ENCODE measurements at places on chromosomes 7 and 10.

DNA sequence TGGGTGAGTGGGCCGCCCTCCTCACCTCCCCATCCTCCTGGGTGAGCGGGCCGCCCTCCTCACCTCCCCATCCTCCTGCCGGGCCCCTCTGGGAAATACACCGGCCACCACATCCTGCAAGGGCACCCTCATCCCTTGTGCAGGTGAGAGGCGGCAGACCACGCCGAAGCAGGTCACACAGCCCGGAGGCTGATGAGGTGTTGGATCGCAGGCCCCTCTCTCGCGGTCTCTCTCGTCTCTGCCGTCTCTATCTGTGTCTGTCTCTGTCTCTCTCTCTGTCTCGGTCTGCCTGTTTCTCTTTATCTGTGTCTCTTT, 30.8 kb upstream of the FOXL3 start:
- DNase-seq, result no peak

DNA sequence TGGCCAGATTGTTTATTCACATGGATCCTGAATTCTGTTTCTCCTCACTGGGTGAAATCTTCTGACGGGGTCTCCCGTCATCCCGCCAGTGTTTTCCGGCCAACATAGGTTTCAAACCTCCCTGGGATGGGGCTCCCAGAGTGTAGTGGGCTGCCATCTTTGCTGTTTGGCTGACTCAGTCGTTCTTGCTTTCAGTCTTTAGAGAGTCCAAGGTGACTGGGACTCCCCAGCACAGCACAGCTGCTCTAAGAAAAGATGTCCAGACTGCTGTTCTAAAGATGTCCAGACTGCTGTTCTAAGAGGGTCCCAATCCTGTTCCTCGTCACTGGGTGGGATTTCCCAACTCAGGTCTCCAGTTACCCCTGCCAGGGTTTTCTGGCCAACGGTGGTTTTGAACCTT, 801.9 kb upstream of the IGFBP3 start:
- no peak for DNase-seq

DNA sequence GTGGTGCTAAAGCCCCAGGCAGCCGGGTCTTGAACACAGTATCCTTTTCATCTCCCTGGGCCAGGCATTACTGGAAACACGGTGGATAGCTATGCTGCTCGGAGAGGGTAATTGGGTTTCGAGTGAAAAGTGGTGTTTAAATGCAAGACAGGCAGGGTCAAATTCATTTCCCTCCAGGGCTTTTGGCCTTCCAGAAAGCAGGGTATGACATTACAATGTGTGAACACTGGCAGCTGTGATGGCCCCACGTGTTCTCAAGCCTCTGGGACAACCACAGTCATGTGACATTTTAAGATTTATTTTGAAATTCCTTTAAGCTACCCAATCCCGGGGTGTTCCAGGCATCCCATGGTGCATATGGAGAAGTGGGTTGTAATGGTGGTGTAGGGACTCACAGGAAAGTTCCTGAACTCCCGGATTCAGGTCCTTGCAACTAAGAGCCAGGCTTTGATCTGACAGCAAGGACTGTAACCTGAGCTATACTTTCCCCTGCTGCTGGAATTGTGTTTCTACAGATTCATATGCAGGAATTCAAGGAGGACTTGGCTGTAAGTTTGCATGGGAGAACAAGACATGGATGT, 46.8 kb downstream of the INSYN2A start:
- no peak for DNase-seq

DNA sequence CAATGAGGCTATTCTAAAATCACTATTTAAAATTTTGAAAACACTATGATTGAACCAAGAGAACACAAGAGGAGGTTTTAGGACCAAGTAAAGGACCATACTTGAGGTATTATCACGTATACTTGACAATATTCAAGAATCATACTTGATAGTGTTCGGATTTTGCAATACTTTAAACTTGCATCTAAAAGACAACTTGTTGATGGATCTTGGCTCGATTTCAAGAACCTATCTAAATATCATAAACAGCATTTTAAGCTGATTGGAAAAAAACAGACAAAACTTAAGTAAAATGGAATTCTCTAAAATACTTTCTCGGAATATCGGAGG, 1.3 kb downstream of the NAMPT start:
- DNase-seq, result no peak

GRCh38 chr10:32961895-32962369, 3.9 kb upstream of the ITGB1 start:
- DNase-seq, result peak; percentile 90

DNA sequence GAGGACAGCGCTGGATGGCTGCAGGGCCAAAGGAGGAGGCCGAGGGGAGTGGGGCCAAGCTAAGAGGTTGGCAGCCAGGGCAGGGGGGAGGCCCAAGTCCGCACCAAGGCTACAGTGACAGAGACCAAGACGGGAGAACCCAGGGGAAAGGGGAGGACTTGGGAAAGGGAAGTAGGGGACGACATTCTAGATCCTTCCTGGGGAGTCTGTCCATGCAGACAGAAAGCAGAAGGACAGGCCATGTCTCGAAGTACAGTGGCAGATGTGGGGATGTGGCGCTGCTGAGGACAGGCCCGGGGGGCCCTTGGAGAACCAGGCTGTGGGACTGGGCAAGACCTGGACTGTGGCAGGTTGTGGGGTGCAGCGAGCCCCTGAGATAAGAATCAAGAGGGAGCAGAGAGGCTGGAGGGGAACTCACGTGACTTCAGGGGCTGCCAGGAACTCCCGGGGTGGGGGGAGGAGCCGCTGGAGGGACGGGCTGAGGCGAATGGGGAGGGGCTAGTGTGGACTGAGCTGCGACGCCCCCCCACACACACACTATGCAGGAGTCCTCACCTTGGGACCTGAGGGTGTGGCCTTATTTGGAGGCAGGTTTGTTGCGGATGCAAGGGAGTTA, 68.5 kb upstream of the TNRC18 start:
- no peak for DNase-seq

Data from epithelial cell of esophagus (primary cell).